ENCODE measurements at places on chromosomes 2 and 18.

DNA sequence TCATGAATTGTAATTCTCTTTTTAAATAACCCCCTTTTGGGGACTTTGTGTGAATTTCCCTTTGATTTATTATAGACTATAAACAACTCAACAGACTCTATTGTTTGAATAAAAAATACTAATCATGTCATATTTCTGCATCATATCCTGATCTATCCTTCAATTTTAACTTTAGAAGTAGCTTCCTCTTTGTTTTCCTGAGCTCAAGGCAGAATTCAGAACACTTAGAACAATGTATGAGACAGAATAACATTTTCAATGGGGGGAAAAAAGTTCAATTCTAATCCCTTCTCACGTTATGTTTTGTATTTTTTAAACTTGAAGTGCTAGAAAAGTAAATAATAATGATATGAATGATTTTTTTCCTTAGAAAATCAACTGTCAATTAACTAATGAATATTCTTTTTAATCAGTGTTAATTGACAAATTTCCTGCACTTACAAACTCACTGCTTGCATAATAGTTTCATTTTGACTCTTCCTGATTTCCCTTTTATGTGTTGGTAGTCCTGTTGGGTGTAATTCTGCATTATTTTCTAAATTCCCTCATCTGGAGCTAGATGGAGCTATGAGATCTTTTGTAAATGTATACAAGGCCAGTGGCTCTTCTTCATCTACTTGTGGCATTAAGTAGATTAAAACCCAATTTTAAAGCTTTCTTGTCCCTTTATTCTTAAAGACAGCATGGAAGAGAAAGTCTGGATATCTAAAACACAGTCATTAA is 326.1 kb downstream of the PARD3B start:
- DNase-seq = no peak

DNA sequence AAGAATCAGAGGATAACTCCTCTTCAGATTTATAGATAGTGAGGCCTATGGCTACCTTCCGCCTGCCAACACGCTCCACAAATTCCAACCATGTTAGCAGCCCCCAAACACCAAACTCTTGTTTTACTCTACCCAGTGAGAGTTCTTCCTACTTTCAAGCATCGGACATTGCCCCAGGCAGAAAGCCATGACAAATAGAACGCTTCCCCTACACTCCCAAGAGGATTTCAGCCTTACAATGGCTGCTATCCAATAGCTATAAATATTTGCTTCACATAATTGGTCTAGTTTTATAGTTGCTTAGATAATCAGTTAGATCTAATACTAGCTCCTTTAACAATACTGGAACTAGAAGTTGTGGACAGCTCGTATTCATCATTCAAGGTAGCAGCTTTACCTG is 503.4 kb upstream of the VRK2 start:
- no peak for DNase-seq

DNA sequence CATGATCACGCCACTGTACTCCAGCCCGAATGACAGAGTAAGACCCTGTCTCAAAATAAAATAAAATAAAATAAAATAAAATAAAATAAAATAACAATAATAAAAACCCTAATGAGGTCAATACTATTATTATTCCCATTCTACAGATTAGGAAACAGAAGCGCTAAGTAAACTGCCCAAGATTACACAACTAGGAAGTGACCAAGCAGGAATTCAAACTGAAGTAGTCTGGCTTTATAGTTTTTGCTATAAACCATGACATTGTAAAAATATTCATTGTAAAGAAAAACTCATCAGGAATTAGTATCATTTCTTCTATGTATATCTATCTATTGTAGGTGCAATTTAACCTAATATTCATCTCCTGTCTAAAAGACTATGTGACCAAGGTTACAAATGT is 1.2 kb downstream of the PLEKHM3 start:
- no peak for DNase-seq

GRCh38 chr2:113219889-113220641 is 46.3 kb downstream of the PSD4 start:
- DNase-seq = no peak

- DNase-seq = no peak
Measured at GRCh38 chr2:113765276-113765675, 8.8 kb upstream of the SLC35F5 start.

Measured in GM12864 (cell line).